CD4-positive, alpha-beta T cell treated with Interferon alpha-2 for 1 hour (primary cell): ENCODE measurements at places on chromosomes 11 and 22.

- DNase-seq = no peak
Measured at GRCh38 chr11:4881188-4881587, 512 bp upstream of the OR51T1 start.

DNA sequence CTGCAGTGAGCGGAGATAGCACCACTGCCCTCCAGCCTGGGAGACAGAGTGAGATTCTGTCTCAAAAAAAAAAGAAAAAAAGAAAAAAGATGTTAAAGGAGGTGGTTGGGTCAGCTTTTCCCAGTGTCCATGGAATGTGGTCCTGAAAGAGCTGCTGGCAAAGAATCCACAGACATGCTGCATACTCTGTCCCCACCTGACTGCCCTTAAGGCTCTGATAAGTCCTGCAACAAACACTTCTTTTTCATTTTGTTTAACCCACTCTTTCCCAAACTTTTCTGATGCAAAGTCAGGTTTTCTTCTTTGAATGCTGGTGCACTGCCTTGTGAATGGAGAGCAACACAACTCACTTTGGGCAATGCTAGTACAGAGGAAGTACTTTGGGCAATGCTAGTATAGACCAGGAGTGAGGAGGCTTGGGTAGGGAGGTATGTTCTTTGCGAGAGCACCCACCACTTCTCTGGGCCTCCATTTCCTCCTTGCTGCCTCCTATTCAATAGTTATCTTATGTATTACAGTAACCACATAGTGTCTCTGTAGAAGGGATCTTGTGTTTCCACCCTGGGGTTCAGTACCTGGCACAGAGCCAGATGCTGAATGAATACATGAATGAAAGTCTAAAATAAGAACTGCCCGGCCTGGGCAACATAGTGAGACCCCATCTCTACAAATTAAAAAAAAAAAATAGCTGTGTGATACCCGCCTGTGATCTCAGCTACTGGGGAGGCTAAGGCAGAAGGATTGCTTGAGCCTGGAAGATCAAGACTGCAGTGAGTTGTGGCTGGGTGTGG lies 18.9 kb downstream of the LIF start:
- DNase-seq = no peak

DNA sequence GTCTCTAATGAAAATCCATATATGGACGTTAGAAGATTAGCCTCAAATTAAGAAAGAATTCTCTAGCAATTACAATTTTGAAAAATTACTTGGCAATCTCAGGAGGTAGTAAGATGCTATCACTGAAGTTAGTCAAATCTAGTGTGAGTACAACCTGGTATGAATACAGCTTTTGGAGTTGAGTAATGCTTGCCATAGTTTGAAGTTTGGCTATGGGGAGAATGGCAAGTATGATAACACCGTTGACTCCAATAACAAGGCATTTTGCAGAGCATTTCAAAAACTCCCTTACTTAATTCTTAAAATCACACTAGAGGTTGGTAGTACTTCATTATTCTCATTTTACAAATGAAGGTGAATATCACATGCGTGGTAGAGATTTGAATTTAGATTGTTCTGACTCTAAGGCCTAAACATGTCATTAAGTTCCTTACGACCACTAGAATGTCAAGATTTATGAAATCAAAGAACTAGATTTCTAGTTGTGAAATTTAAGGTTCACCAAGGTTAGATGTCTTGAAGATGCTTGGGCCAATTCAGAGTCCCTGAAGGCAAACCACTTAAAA lies 355.4 kb downstream of the ETS1 start:
- no peak for DNase-seq

DNA sequence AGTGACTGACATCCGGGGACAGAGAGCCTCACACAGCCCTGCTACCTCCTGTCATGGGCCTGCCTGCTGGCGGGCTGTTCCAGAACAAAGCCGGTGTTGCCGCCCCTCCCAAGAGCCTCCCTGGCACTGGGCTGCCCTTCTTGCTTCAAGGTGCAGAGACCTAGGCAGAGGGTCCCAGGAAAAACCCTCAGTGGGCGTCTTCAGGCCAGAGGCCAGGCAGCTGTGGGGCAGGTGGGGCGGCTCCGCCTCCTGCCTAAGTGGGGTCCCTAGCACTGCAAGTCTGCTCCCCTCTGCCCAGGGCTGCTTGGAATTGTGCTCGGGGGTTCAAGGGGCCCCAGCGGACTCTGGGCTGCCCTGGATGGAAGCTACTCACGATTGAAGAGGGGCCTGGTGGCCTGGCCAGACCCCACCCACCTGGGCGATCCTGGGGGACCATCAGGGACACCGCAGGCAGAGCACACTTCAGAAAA lies 20.4 kb upstream of the GNB1L start:
- no peak for DNase-seq

GRCh38 chr11:76279646-76280045 lies 73.3 kb upstream of the WNT11 start:
- no peak for DNase-seq

DNA sequence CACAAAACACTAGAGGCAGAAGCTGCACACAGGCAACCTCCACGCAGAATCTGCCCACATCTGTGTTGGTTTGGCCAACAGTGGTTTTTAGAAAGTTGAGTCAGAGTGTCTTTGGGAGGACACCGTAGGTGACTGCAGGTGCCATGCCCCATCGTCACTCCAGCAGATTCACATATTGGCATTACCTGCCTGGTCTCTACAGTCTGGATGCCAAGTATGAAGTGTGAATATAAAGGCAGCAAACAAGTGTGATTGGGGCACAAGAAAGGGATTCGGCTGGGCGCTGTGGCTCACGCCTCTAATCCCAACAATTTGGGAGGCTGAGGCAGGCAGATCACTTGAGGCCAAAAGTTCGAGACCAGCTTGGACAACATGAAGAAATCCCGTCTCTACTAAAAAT lies 11.0 kb upstream of the FXYD2 start:
- DNase-seq = no peak

- DNase-seq = no peak
Measured at GRCh38 chr22:49957826-49958365, 2.7 kb upstream of the PIM3 start.

DNA sequence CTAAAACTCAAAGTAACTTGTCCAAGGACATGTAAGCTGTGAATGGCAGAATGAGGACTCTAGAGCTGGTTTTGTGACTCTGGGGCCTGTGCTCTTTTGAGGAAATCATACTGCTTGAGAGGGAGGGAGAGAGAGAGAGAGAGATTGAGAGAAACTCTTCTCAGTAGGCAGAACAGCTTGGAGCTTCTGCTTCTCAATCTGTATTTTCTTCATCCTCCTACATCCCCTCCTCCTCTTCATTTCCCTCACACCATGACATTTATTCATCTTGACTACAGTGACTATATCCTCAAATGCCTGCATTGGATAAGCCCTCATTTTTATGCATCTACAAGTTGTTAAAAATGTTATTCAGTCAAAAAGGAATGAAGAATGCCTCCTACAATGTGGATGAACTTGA lies 23.7 kb upstream of the OR10D3 start:
- DNase-seq = no peak

DNA sequence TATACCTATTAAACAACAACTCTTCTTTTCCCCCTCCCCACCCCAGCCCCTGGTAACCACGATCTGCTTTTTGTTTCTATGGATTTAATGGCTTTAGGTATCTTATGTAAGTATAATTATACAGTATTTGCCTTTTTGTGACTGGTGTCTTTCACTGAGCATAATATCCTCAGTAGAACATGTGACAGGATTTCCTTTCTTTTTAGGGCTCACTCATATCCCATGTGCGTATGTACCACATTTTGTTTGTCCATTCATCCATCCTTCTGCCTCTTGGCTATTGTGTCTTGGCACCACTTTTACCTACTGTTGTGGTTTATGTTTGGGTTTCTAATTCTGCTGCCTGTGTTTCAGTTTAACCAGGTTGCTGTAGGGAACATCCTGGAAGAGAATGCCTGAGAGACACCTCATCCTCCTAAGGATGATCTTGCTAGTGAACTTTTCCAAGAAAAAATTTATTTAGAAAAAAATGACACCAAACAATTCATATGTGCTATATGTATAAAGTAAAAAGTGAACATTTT lies 77.6 kb upstream of the SESN3 start:
- DNase-seq = no peak

- DNase-seq = no peak
Measured at GRCh38 chr11:85884581-85885021, 29.4 kb downstream of the CCDC83 start.

- DNase-seq = no peak
Measured at GRCh38 chr22:43880541-43880991, 11.2 kb downstream of the PNPLA5 start.

DNA sequence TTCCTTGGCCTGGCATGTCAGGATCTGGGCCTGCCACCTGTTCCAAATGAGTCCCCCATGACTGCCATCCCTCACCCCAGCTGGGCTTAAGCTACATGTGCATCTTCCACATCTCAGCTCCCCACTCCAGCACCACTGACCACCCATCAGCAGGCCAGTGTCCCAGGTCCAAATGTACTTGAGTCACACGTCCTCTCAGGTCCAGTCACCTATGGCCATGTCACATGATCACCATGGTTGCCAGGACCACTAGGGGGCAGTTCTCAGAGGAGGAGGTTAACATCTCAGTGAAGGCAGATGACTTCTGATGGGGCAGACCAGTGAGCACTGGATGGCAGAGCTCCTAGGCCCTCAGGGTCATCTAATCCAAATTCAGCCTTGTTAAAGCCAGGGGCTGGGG lies 41.9 kb upstream of the WNT11 start:
- no peak for DNase-seq

- DNase-seq = no peak
Measured at GRCh38 chr11:15057329-15057728, 16.1 kb upstream of the CALCB start.

- DNase-seq = no peak
Measured at GRCh38 chr11:494761-495536, 12.1 kb downstream of the RNH1 start.

DNA sequence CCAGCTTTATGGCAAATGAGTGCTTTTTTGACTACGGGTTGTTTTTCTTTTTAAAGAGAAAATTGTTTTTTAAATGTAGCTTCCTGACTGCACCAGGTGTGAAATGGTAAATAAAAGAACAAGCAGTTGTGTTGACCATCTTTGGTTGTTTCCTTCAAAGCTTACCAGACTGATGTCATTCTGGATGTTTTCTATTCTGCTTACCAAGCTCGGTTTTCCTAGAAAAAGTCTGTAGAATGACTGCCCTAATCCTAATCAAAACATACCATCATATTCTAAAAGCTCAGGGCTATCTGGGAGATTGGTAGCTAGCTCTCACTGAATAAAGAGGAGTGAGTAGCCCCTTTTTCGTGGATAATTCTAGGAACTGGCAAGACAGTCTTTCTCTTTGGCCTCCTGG lies 77.7 kb downstream of the GAB2 start:
- no peak for DNase-seq

DNA sequence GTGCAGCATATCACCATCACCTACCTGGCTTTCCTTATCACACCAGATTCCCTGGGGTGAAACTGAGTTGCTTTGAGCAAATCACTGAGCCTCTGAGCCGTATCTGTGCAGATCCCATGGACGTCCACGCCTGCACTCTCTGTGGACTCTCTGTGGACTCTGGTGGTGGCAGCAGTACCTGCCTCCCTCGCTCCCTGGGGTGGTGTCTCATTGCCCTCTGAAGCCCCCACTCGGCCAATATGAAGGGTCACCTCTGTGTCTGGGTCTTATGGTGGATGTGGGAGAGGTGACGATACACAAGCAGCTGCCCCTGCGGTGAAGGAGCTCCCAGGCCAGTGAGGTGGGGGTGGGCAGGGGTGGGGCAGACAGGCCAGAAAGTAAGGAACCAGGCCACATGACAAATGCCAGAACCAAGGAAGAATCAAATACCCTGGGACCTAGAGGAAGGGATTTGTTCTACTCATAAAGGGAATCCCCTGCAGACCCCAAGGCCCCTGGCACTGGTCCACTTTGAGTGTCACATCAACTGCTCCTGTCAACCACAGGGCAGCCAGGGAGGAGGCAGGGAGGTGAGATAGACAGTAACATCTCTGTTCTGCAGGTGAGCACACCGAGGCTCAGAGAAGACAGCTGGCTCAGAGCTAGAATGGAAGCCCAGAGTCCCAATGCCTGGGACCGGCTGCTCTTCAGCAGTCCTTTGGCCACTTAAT lies 9.2 kb upstream of the CHST1 start:
- DNase-seq = no peak

DNA sequence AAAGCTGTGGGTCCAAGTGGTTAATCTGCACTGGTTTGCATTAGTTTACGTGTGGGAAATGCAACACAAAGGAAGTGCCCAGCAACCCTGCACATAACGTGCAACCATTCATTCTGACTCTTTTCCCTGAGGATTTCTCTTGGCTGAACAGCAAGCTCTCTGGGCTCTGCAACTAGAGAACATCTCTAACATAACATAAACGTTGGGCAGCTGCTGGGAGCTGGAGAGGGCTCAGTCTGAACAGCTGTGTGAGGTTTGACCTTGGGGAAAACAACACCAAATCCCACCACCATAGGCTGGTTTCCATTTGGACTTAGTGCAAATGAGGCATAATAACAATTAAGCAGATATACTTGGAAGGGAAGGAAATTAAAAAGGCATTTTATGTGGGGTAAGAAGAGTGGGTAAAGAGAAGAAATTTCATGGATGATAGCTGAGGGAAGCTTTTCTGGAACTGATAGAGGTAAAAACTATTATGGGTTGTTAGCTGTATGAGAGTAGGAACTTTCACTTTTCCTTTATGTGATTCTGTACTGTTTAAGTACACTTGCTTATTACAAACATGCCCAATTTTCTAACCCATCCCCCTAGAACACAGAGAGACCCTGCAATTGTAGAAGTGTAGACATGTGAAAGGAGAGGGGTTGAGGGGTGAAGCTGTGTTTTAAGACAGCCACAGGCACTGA lies 76.2 kb downstream of the SNX19 start:
- no peak for DNase-seq

GRCh38 chr11:8262552-8263108 lies 1.0 kb downstream of the LMO1 start:
- DNase-seq = no peak

DNA sequence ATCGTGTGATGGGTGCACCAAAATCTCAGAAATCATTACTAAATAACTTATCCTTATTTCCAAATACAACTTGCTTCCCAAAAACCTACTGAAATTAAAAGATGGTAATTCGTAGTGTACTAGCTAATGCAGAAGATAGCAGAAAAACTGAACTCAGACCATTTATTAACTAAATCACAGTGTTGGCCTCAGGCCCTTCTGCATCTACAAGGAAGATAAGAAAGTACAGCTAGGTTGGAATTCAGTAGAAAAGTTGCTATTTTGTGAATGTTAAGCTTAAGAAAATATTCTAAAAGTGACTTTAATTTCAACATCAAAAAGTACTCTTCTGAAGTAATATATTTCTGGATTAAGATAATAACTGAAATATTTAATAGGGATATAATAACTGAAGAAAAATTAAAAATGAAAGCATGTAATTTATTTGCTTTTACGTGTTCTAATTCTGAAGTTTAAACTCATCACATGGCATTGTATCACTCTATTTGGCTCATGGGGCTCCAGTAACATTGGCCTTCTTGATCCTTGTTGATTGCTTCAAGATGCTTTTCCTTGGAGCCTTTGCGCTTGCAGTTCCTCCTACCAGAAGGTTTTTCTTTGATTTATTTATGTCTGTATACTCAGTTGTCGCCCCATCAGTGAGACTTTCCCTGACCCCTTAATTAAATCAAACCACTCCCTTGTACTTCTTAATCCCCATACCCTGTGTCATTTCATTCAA lies 847.9 kb upstream of the ANO3 start:
- DNase-seq = no peak

- no peak for DNase-seq
Measured at GRCh38 chr11:87128372-87128771, 90.6 kb downstream of the TMEM135 start.

- DNase-seq = no peak
Measured at GRCh38 chr11:4118107-4118506, 23.5 kb downstream of the RRM1 start.
